ENCODE measurements at places on chromosomes 1 and 21.

- DNase-seq, result no peak
These were observed 200.6 kb downstream of the BRINP3 start for GRCh38 chr1:190277107-190277506.

DNA sequence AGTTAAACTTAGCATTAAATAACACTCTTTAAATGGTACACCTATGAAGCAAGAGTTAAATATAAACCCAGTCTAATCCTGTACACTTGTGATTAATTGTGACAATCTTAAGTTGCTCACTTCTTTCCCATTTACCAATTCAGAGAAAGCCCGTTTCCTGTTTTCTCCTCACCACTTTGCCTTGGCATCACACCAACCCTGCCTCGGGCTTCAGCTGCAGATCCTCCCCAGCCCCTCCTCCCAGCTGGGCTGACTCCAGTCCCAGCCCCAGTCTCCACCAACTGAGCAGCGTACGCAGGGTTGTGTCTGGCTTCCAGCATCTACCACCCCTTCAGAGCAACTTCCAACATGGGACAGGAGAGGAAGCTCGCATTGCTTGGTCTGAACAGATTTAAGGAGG lies 4.1 kb downstream of the PYCR2 start:
- peak; percentile 87 for DNase-seq

DNA sequence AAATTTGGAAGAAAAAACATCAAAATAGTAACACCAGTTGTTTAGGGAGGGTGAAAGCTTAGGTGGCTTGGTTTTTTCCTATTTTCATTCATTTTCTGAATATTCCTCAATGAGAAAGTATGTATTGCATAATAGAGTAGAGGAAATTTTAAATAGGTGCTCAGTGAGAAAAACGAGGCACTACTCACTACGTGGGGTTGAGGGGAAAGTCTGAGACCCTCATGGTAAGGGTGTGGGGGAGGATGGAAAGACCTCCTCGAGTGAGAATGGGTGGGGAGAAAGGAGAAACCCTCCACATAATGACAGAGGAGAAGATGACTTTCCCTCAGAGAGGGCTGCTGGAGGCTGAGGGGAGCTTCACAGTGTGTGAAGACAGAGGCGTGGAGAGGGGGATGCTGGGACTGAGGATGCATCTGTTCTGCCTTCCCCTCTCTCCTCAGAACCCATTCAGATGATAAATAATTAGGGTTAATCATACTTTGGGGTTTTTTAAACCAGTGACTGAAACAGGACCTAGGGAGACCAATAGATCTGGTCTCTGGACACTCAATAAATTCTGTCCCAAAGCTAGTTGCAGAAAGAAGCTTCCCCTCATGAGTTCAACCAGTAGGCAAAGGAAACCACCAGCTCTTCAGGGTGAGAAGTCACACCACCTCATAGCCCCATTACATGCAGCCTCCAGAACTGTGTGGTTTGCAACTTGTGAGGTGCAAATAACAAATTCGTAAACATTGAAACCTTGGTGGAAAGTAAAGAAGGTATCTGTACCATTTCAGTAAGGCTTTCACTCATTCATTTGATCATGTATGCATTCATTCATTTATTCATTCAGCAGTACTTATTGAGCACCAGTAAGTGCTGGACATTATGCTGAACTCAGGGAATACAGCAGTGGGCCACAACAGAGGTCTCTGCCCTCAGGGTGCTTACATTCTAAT lies 17.1 kb downstream of the SLAMF7 start:
- no peak for DNase-seq

- DNase-seq, result no peak
These were observed 12.2 kb downstream of the ADAMTS5 start for GRCh38 chr21:26954662-26955121.

- no peak for DNase-seq
These were observed 1.8 kb upstream of the CR1 start for GRCh38 chr1:207494171-207494570.

- no peak for DNase-seq
These were observed 3.0 kb downstream of the IGSF21 start for GRCh38 chr1:18110598-18110939.
